ENCODE measurements at places on chromosomes 3 and 15.

DNA sequence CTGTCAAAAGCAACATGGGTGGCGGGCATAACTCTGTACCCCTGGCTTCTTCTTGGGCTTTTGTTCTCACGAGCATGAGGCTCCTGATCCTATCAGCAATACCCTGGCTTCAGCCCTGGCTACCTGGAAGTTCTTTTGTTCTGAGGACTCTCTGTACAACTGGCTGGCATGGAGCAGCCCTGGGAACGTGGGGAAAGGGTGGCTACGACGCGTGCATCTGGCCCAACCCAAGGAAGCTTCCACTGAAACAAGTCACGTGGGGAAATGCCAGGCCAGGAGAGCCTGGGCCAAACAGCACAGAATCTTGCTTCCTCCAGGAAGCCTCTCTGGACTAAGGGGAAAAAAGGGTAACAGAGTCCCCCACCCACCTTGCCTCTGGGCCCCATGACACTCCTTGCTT lies 22.7 kb upstream of the ATP2B2 start:
- DNase-seq: peak; percentile 8

DNA sequence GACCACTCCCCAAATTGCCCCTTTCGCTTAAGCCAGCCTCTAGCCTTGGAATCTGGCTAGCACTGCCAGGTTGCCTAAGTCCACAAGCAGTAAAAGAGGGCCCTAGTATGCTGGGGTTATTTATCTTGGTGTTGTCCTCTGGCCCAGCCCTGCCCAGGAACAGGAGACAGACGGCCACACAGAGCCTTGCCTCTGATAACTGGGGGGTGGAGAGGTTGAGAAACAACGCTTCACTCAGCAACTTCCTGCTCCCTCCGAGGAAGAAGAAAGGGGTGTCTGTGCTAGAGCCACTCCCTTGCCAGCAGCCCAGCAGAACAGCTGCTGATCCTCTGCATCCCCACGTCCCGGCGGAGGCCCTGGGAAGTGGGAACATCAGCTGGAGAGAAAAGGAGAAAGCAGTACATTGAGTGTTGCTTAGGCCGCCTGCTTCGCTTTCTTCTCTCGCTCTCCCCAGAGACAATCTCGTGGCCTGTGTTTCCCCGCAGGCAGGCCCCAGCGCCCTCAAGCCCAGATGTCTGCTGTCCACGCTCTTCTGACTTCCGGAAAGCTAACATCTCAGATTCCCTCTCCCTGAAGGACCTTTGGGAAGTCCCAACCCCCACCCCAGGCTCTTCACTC lies 22.6 kb upstream of the C3orf70 start:
- peak; percentile 77 for DNase-seq

DNA sequence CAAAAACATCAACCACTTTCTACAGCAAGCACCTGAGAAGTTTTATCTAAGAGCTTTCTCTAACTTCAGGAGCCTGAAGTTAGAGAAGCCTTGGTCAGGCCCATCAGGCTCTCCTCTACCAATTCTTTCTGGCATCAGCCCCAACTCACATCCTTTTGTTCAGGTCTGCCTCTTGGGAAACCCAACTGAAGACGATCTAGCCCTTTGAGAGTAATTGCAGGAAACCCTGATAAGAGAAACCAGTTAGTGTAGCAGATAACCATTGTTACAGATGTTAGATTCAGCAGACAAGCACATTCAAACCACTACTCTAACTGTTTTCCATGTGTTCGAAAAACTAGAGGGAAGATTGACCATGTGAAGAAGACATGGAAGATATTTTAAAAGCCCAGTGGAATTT lies 27.0 kb upstream of the DYNC1LI1 start:
- DNase-seq: no peak

- no peak for DNase-seq
Measured at GRCh38 chr15:71526060-71526820, 284.1 kb upstream of the NR2E3 start.

DNA sequence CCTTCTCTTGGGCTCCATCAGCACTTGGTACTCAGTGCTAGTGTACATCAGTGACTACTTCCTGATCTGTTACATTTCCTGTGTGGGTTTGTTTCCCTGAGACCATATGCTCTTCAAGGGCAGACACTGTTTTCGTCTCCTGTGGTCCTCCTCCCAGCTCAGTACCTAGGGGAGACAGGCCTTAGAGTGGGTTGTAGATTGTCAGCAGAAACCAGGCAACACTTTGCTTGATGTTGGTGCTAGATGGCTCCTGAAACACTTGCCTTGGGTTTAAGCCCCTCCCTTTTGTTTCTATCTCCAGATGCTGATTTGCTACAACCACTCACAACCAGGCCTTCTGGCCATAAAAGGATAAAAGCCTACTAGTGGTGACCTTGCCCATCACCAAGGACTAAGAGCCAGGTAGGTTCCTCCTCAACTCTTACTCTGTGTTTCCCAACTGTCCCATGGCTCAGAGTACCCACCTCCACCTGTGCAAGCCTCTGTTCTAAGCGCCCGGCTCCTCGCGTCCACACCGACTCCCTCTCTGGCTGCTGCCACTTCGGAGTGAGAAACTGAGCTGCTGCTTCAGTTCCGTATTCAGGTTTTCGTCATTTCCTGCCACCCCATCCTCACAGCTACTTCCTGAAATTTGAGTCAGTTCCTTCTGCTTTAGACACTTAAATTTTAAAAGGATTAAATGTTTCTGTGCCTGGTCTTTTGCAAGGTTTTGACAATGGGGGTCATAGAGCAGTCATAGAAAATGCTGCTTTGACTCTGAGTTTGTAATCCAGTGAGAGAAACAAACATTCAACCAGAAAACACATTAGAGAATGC lies at the start of gene HCLS1:
Gene HCLS1 (minus strand): TSS at position 548 of the 816 bp plus-strand sequence. CDS start 2,556 bp downstream, outside the sequence.
- no peak for DNase-seq

GRCh38 chr15:70962084-70962483 lies 69.5 kb downstream of the LRRC49 start:
- no peak for DNase-seq

- no peak for DNase-seq
Measured at GRCh38 chr3:3069723-3070122, 40.5 kb downstream of the IL5RA start.

- no peak for DNase-seq
Measured at GRCh38 chr3:8343058-8343457, 158.6 kb upstream of the LMCD1 start.

DNA sequence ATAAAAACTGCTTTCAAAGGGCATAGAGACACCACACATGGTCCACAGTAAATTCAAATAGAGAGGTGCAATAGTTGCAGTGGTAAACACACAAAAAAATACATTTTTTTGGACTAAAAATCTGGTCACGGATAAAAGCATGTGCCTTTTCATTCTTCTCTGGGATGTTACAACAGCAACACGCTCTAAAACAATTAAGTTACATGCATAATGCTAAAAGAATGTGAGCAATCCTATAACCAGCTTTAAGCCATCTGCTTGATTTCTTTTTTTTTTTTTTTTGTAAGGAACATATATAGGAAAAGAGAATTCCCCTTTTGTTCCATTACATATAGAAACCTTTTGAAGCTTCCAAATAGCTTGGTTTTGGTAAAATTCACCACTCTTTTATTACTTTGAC lies 20.0 kb downstream of the WNT5A start:
- no peak for DNase-seq

DNA sequence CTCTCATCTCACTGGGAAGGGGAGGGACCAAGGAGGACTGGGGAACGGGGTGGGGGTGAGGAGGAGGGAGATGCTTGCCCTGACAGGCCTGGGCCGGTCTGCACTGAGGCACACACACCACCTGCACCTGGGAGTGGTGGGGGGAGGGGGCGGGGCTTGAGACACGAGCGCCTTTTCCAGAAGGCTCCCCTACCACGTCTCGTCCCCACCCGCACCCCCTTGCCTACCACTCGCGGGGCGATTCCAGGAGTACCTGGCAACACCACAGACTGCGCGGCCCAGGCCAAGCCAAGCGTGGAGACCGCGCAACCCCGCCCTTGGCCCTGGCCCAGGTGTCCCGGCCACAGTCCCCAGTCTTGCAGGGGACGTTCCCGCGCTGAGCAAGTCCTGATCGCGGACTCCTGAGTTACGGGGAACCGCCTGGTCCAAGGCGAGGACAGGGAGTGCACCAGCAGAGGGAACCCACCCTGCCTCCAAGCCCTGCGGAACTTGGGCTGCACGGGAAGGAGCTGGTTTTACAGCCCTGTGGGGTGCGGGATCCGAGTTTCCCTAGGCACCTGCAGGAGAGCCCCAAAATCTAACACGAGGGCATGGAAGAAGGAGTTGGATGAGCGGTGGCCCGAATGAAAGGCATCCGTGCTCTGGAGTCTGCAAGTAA lies 68.1 kb upstream of the SH3GL3 start:
- DNase-seq: peak; percentile 58

GRCh38 chr3:42668793-42669217 lies 15.3 kb downstream of the ZBTB47 start:
- no peak for DNase-seq

- peak; percentile 28 for DNase-seq
Measured at GRCh38 chr15:52099651-52100272, 12.8 kb downstream of the BCL2L10 start.

- DNase-seq: no peak
Measured at GRCh38 chr15:48642795-48643194, 2.7 kb downstream of the FBN1 start.

GRCh38 chr3:62057339-62058047 lies 315.9 kb downstream of the FEZF2 start:
- no peak for DNase-seq

DNA sequence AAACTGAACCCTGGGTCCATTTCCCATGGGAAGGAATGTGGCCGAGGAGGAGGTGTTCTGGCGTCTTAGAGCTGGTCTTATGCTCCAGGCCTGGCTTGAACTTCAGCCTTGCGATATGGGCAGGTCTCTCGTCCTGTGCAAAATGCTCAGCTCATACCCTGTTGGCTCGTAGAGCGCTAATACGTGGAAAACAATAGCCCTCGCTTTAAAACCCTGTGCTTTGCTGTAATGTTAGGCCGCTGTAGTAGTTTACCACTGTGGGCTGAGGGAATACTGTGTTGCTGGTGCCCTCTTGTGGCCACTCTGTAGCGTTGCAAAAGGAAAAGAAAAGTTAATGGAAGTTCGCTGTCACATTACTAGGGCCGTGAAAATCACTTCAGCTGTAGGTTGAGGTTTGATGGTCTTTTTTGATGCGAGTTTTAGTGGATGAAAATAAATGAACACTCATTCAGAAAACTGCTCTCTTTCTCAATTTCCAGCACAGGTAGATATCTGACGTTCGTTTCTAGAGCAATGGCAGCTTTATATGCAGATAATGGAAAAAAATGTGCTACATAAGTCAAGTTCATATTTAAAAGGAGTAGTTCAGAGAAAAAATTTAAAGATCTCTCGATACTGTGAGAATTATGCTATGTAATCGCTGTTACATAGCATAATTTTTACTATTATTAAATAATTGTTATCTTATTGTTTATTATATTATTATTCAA lies 92.9 kb downstream of the MCTP2 start:
- peak; percentile 80 for DNase-seq

GRCh38 chr3:196661400-196661799 lies 21.9 kb downstream of the NRROS start:
- peak; percentile 75 for DNase-seq

GRCh38 chr15:25810631-25811091 lies 52.5 kb downstream of the ATP10A start:
- DNase-seq: peak; percentile 66

- no peak for DNase-seq
Measured at GRCh38 chr3:158701420-158702065, 29.1 kb upstream of the LXN start.

GRCh38 chr3:108221393-108221792 lies 831 bp downstream of the IFT57 start:
- no peak for DNase-seq

DNA sequence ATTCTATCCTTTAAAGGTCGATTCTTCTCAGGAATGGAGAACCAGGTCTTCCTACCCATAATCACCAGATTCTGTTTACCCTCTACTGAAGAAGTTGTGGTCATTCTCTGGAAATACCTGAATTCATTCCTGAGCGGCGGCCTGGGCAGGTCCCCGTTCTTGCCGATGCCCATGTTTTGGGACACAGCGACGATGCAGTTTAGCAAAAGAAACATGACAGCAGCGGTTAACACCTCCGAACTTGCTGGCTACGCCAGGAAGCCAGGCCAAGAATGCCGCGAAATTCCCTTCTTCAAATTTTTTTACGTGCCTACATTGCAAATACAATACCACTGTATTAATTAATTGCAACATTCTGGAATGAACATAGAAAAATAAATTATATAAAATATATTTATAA lies 1.4 kb downstream of the DHFR2 start:
- no peak for DNase-seq

DNA sequence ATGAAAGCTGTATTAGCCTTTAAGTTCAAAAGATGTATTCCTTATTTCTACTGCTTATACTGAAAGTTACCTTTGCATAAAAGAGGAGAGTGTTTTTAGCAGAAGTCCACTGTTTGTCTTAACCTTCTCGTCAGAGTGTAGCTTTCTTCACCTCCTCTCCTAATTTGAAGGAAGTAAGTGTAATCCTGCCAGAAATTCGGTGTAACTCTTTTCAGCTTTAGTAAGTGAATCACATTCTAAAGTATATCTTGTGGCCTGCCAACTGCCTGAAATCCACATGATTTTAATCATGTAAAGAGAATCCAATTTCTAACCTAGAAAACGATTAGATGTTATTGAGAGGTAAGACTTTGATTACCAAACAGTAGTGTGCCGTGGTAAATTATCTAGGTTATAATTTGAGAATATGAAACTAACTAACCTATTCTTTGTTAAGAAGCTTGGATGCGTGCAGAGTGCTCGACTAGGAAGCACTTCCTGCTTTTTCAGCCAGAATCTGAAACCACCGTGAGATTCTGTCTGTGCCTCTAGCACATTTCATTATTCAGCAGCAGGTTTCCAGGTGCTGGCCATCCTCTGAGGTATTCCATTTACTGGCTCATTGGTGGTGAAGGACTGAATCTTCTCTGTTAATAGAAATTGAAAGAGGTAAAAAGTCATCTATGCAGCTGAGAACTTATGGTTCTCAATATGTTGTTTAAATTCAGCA lies 7.5 kb downstream of the GYG1 start:
- DNase-seq: no peak

GRCh38 chr3:187781001-187781400 lies 35.7 kb upstream of the BCL6 start:
- DNase-seq: no peak

DNA sequence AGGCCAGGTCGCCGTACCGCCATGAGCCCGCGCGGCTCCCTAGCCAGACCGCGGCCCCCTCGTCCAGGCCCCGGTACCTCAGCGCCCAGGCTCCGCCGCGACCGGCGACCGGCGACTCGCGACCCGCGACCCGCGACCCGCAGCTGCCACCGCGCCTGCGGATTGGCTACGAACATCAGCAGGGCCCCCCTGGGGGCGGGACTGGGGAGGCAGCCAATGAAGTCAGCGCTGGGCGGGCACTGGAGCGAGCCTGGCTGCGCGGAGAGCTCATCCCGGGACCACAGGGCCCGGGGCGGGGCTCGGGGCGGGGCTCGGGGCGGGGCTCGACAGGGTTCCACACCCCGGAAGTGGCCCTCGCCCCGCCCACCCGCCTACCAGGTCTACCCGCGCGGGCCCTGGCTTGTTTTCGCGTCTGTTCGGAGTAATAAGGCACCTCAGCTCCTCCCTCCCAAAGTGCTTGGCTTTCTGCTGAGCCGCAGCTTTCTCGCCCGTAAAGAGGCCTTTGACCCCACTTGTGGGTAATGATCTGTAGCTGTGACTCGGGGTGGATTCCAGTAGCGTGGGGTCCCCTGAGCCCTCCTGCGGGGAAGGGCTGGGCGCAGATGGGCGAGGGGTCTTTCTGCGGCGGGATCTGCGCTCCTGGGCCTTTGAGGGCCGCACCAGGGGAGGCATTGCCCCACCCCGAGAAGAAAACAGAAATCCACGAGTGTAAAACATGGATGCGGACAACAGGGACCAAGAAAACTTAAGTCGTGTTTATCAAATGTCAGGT lies at the start of gene LYSMD4:
Gene LYSMD4 (minus strand): TSS at position 170 of the 772 bp plus-strand sequence. CDS start 1,438 bp downstream, outside the sequence.
- peak; percentile 99 for DNase-seq

- no peak for DNase-seq
Measured at GRCh38 chr3:146747928-146748327, 142.8 kb upstream of the PLSCR5 start.

- no peak for DNase-seq
Measured at GRCh38 chr3:73580343-73580742, 44.4 kb downstream of the PDZRN3 start.

Data from endodermal cell (in vitro differentiated cells).